ENCODE measurements at places on chromosomes 12 and 14.

GRCh38 chr14:52015411-52016030 lies 26.2 kb downstream of the RTRAF start:
- DNase-seq = peak; percentile 62

DNA sequence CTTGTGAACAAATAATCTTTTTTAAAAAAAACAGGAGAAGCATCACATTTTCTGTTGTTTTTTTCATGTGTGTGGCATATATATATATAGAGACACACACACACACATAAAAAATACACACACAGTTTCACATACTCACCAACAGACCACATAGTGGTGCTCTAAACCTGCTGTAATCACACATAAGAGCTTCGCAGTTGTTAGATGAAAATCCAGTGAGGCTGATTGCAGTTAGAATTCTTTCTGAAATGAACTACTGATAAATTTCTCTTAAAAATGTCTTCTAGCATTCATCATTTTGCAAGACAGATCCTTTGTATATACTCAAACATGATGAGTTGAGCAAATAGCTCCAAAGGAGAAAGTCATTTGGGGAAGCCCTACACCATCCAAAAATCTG lies 434.3 kb upstream of the STXBP6 start:
- no peak for DNase-seq

DNA sequence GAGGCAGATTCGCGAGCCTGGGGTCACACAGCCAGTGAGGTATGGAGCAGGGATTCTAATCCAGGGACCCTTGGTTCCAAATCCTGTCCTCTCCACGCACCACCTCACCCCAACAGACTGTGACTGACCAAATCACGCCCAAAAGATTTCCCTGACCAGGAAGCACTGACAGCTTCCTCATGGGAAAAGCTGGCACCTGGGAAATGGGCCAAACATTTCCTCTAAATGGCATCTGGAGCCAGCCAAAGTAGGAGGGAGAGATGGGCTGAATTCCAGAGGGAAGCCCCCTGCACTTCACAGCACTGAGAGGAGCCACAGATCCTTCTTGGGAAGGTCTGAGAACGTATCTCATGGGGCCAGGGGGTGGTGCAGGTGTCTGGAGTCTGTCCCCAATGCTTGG lies 28.8 kb downstream of the CCDC92 start:
- no peak for DNase-seq

- DNase-seq = no peak
Measured at GRCh38 chr14:40113671-40114070, 681.4 kb upstream of the FBXO33 start.

GRCh38 chr12:132686825-132687210 lies 324 bp downstream of the POLE start:
- no peak for DNase-seq

GRCh38 chr12:51926718-51927117 lies 19.4 kb downstream of the ACVRL1 start:
- DNase-seq = peak; percentile 78
